GM12878 (cell line): ENCODE measurements at places on chromosomes 12 and 14.

DNA sequence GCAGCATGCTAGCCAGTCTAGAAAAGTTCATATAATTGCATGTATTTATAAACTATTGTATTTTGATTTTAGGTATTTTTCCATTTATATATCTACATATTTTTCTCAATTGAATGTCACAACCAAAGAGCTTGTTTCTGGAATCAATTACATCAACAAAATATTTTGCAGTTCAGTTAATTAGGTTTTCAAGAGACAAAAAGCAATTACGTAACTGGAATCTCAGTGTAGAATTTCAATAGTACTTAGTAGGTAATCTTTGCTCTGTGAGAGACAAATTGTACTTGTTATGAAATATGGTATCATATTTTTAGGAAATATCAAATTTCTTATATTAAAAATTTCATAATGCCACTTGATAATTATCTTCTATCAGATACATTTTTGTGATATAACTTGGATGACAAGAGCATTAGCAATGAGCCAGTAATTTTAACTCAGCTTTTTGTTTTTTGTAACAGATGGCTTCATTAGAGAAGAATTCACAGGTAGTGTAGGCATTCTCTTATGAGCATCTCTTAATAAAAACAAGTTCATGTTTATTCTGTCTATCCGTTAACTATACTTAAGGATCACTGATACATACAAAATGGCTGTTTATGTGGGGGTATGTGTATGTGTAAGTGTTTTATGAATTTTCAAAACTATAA is 774.7 kb downstream of the C12orf50 start:
- no peaks in the 10 kb centered on the region for H3K4me1 ChIP-seq
- no peak overlapping the region for H3K4me3 ChIP-seq
- no peaks in the 10 kb centered on the region for H3K27me3 ChIP-seq
- H3K36me3 ChIP-seq: no peaks in the 10 kb centered on the region
- DNase-seq: no peak

- no peak for DNase-seq
- peaks cover 10% of the 10 kb centered on the region; the same call in 1 of the 2 replicates for H3K36me3 ChIP-seq
- H3K4me1 ChIP-seq: no peaks in the 10 kb centered on the region
- no peak overlapping the region for H3K4me3 ChIP-seq
Observed at GRCh38 chr14:58356268-58356667, 39.5 kb upstream of the TOMM20L start.

DNA sequence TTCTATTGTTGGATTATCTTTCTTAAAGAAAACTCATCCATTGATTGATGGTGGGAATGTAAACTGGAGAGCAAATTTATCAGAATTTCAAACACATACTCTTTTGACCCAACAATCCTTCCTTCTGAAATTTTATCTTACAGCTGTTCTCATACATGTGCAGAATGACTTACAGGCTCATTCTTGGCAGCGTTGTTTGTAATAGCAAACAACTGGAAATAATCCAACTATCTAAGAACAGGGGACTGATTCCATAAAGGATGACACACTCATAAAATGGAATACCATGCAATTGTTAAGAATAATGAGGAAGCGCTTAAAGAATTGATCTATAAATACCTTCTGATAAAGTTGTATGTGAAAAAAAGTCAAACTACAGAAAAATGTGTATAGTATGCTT is 24.0 kb downstream of the RHOJ start:
- H3K27ac ChIP-seq: no peak overlapping the region
- H3K4me1 ChIP-seq: no peaks in the 10 kb centered on the region
- no peak overlapping the region for H3K4me3 ChIP-seq
- no peaks in the 10 kb centered on the region for H3K36me3 ChIP-seq
- no peak for DNase-seq

GRCh38 chr14:67763158-67763822 is 53.1 kb downstream of the ZFYVE26 start:
- H3K36me3 ChIP-seq: peaks cover 25% of the 10 kb centered on the region
- H3K27ac ChIP-seq: no peak overlapping the region
- DNase-seq: no peak
- no peaks in the 10 kb centered on the region for H3K27me3 ChIP-seq
- no peak overlapping the region for H3K4me3 ChIP-seq

DNA sequence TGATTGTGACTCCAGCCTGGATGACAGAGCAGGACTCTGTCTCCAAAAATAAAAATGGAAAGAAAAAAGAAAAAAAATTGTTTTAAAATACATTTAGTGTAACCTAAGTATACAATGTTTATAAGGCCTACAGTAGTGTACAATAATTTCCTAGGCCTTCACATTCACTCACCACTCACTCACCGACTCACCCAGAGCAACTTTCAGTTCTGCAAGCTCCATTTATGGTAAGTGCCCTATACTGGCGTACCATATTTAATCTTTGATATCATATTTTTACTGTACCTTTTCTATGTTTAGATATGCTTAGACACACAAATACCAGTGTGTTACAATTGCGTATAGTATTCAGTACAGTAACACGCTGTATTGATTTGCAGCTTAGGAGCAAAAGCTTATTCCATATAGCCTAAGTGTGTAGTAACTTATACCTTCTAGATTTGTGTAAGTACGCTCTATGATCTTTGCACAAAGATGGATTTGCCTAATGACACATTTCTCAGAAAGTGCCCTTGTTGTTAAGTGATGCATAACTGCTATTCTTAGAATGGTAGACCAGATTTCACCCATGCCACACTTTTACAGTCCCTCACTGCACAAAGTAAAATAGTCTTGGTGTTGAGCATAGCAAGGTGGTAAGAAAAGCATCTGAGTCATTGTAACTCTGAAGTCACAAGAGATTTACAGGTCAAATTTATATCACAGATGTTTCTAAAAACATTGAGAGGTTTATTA is 151.9 kb downstream of the LRRK2 start:
- H3K4me3 ChIP-seq: no peak overlapping the region
- no peak for DNase-seq
- no peaks in the 10 kb centered on the region for H3K36me3 ChIP-seq
- no peak overlapping the region for H3K27ac ChIP-seq
- no peaks in the 10 kb centered on the region for H3K4me1 ChIP-seq

DNA sequence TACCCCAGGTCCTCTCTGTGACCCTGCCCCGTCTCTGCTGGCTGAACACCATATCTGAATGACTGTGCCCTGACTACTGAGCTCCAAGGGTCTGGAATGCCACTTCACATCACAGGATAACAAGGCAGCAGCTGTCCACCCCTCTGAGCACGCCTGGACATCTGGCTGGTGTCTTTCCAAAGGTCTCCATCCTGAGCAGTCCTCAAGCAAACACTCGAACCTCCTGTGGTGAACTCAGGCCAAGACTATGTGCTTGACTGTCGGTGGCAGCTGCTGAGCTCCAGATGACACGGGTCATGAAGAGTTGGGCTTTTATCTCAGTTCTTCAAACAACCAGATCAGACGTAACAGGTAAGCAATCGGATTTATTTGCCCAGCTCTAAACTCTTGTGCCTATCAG is 117.2 kb upstream of the BCL2L14 start:
- no peaks in the 10 kb centered on the region for H3K27me3 ChIP-seq
- H3K27ac ChIP-seq: no peak overlapping the region
- no peak for DNase-seq
- no peaks in the 10 kb centered on the region for H3K36me3 ChIP-seq
- H3K4me1 ChIP-seq: peaks cover 7% of the 10 kb centered on the region
- no peak overlapping the region for H3K4me3 ChIP-seq

GRCh38 chr12:8154526-8154925 is 2.3 kb upstream of the ZNF705A start:
- H3K4me1 ChIP-seq: no peaks in the 10 kb centered on the region; the same call in 1 of the 2 replicates
- no peak overlapping the region for H3K27ac ChIP-seq
- DNase-seq: no peak
- no peak overlapping the region for H3K4me3 ChIP-seq
- no peaks in the 10 kb centered on the region for H3K36me3 ChIP-seq
- no peaks in the 10 kb centered on the region for H3K27me3 ChIP-seq

GRCh38 chr12:98439981-98440581 is 75.3 kb upstream of the TMPO start:
- no peaks in the 10 kb centered on the region for H3K27me3 ChIP-seq
- DNase-seq: no peak
- no peak overlapping the region for H3K27ac ChIP-seq
- no peaks in the 10 kb centered on the region for H3K36me3 ChIP-seq
- no peak overlapping the region for H3K4me3 ChIP-seq

DNA sequence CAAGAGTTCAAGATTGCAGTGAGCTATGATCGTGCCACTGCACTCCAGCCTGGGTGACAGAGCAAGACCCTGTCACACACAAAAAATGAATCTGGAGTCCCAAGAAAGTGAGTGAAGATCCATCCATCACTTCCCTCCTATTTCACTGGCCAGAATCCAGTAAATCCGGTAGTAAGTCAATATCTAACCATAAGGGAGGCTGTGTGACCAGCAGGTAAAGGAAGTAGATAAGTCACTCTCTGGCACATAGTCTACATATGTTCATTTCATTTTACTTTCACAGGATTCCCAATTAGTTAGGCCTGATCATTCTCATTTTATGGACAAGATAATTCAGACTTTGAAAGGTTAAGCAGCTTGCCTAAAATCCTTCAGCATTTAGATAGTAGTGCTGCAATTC is 11.9 kb upstream of the TCP11L2 start:
- H3K4me1 ChIP-seq: no peaks in the 10 kb centered on the region
- H3K27ac ChIP-seq: no peak overlapping the region
- H3K4me3 ChIP-seq: no peak overlapping the region
- no peak for DNase-seq
- H3K36me3 ChIP-seq: no peaks in the 10 kb centered on the region
- no peaks in the 10 kb centered on the region for H3K27me3 ChIP-seq

GRCh38 chr12:130617219-130617618 is 98.9 kb downstream of the RIMBP2 start:
- DNase-seq: no peak
- H3K36me3 ChIP-seq: no peaks in the 10 kb centered on the region
- no peak overlapping the region for H3K27ac ChIP-seq

DNA sequence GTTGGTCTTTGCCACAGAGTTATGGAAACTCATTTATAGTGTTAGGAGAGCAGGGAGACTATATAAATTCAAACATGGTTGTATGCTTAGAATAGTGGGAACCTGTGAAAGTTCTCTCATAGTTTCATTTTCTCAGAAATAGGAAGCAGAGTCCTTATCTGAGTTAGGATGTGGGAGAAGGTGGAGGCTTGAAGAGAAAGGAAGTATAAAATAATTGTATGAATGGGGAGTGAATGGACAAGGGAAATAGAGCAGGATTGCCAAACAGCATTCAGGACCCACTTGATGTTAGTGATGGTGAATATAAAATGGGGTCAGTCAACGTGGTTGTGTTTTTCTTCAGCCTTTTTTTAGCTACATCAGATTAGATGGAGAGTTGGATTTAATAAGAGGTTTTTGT is 34.0 kb upstream of the TPH2 start:
- H3K4me1 ChIP-seq: no peaks in the 10 kb centered on the region
- H3K4me3 ChIP-seq: no peak overlapping the region
- H3K27ac ChIP-seq: no peak overlapping the region
- peaks cover 4% of the 10 kb centered on the region for H3K36me3 ChIP-seq
- H3K27me3 ChIP-seq: no peaks in the 10 kb centered on the region
- no peak for DNase-seq

- peaks cover 59% of the 10 kb centered on the region for H3K4me1 ChIP-seq
- no peak overlapping the region for H3K4me3 ChIP-seq
- H3K27me3 ChIP-seq: no peaks in the 10 kb centered on the region
- peak overlapping the region; percentile 67 for H3K27ac ChIP-seq
Observed at GRCh38 chr12:47884501-47884900, 20.3 kb downstream of the VDR start.

GRCh38 chr14:101732118-101732517 is 29.4 kb upstream of the PPP2R5C start:
- H3K27ac ChIP-seq: no peak overlapping the region
- no peak for DNase-seq
- no peaks in the 10 kb centered on the region for H3K27me3 ChIP-seq
- peaks cover 13% of the 10 kb centered on the region for H3K4me1 ChIP-seq
- no peak overlapping the region for H3K4me3 ChIP-seq

DNA sequence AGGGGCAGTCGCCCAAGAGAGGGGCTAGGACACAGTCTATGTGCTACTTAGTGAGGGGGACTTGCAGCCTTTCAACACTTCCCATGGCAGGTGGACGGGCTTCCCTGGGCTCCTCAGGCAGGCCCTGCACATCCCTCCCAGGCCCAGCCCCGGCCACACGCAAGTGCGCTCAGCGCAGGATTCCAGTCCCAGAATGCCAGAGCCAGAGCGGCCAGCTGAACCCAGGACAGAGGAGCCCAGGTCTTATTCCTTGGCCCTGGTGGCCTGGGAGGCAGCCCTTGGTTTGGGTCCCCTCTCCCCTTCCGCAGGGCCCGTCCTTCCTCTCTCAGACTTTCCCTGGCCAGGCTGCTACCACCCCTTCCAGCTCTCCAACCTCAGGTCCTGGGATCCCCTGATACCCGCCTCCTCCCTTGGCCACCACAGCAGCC is 12.0 kb downstream of the DLK1 start:
- DNase-seq: no peak
- H3K4me1 ChIP-seq: no peaks in the 10 kb centered on the region
- no peaks in the 10 kb centered on the region for H3K36me3 ChIP-seq
- H3K27ac ChIP-seq: no peak overlapping the region

GRCh38 chr14:93619176-93619793 is 169.0 kb downstream of the PRIMA1 start:
- H3K4me3 ChIP-seq: no peak overlapping the region
- DNase-seq: peak; percentile 5
- no peaks in the 10 kb centered on the region for H3K36me3 ChIP-seq
- no peaks in the 10 kb centered on the region for H3K27me3 ChIP-seq

DNA sequence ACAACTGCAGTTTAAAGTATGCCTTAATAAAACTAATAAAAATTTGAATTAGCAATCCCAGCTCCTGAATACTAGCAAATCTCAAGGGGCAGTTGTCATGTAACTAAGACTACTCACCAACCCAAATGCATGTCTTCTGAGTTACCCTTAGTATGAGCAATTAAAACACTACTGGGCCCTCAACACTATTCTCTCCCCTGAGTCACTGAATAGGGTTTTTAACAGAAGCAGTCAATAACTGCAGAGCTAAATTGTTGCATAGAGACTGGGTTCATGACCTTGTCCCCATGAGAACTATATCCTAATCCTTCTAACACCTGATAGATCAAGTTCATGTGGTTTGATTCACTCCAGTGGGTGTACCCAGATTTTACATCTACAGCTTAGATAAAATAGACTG is 38.8 kb downstream of the MDM1 start:
- no peaks in the 10 kb centered on the region for H3K27me3 ChIP-seq
- no peaks in the 10 kb centered on the region for H3K36me3 ChIP-seq
- no peak for DNase-seq

GRCh38 chr12:8037046-8037663 is 4.6 kb downstream of the FOXJ2 start:
- H3K27ac ChIP-seq: no peak overlapping the region
- H3K4me3 ChIP-seq: no peak overlapping the region
- peaks cover 17% of the 10 kb centered on the region for H3K4me1 ChIP-seq
- DNase-seq: no peak

DNA sequence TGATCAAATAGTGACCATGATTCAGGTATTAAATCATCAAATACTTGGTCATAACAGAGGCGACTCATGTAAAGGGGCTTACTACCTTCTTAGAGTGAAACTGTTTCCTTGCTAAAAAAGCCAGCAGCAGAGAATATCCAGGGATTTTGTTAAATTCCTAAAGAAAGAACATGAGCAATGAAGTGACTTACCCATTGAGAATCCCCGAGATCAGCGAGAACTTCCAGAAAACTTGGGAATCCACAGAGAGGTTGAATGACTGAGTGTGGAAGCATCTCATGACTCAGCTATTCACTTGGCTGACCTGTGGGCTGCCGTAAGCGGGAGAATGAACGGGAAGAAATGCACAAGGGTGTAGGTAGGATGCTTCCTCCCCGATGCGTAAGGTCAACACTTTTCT is 85.3 kb upstream of the KCNA1 start:
- DNase-seq: no peak
- H3K4me1 ChIP-seq: peaks cover 28% of the 10 kb centered on the region
- H3K4me3 ChIP-seq: no peak overlapping the region
- H3K27me3 ChIP-seq: no peaks in the 10 kb centered on the region
- H3K27ac ChIP-seq: no peak overlapping the region
